HCEC 1CT (cell line): ENCODE measurements at places on chromosomes 7 and 10.

DNA sequence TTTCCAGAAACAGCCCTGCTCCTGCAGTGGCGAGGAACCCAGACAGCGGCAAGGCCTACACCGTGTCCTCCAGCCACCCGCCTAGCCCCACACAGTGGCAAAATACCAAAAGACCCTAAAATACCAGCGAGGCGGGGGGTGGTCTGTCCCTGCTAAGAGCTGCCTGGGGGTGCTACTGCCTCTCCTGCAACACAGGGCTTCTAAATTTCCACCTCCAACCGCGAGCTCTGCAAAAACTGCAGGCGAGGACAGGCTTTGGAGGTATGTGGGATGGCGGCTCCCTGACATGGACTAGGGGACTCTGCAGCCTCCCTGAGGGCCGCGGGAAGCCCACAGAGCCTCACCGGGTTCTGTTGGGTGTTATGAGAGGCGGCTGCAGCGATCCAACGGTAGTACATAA is 122.3 kb downstream of the WDR37 start:
- DNase-seq = no peak

DNA sequence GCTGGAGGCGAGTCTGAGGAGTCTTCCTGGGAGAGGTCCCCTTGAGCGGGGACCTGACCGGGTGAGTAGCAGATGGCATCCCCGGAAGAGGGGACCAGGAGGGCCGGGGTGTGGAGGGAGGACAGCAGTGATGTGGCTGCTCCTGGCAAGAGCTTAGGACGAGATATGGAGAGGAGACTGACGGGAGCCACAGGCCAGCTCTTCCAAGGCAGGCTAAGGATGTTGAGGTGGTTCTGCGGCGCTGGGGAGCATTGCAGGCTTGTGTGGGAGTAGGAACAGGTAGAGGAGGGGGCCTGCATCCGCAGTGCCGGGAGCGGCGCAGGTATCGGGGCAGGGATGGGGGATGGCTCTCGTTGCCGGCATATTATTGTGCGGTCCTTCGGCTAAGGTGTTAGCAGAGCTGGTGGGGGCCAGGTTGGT is 76.7 kb upstream of the ANLN start:
- no peak for DNase-seq

- DNase-seq = peak; percentile 19
These were observed 143.9 kb downstream of the JAZF1 start for GRCh38 chr7:28036696-28037095.

GRCh38 chr7:11228515-11228914 is 254.8 kb downstream of the PHF14 start:
- peak; percentile 14 for DNase-seq

DNA sequence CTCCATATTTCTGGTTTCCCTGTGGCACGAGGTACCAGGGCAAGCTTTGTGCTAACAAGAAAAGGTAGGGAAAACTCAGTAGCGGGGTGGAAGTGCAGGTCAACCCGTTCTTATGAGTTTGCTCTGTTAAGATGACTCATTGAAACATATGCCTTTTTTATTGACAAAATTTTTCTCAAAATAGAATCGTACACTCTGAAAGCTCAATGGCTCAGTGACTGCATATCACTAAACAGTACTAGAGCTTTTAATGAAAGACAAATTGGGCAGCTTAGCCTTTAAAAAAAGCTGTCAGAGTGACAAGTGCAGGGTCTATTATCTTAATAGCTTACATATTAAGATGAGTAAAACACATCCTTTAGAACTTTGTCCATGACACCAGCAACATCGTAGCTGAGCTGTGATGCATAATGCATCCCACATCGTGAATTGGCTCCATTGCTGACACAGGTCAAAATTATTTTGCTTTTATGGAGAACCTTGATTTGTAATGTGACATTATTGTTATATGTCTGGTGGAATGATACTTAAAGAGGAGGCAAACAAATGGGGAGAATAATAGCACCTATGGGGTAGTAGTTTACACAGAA is 264.4 kb downstream of the ETV1 start:
- no peak for DNase-seq

DNA sequence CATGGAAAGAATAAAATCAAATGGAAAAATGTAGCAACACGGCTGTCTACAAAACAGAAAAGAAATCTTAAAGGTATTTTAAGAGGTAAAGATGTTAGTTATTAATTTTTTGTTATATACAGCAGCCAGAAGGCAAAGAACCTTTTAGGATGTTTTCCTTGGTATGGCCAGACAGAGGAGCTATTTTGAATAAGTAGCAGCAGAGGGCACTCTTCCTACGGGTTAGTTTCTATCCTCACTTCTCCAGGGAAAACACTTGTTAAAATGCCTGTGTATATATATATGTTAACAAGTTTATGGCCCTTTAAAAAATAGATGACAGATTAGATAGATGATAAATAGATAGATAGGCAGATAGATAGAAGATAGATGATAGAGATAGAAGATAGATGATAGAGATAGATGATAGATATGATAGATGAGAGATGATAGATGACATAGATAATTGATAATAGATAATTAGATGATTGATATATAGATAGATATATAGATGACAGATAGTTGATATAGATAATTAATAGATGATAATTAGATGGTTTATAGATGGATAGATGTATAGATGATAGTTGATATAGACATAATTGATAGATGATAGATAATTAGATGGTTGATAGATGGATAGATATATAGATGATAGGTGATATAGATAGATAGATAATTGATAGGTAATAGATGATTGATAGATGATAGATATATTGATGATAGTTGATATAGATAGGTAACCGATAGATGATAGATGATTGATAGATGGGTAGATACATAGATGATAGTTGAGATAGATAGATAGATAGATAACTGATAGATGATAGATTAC is 57.8 kb upstream of the WIPF3 start:
- DNase-seq = peak; percentile 67

- no peak for DNase-seq
These were observed 22.3 kb upstream of the SFMBT2 start for GRCh38 chr10:7432884-7433726.
